Iris pigment epithelial cell (primary cell): ENCODE measurements at places on chromosomes 3 and 15.

- DNase-seq = peak; percentile 93
Measured at GRCh38 chr3:177824190-177824786, 627.0 kb upstream of the TBL1XR1 start.

- DNase-seq = peak; percentile 34
Measured at GRCh38 chr3:61381745-61382392, 130.6 kb upstream of the FHIT start.

- peak; percentile 21 for DNase-seq
Measured at GRCh38 chr3:45980819-45981218, 14.8 kb downstream of the FYCO1 start.

- DNase-seq = no peak
Measured at GRCh38 chr3:142450189-142450588, 2.4 kb upstream of the XRN1 start.

DNA sequence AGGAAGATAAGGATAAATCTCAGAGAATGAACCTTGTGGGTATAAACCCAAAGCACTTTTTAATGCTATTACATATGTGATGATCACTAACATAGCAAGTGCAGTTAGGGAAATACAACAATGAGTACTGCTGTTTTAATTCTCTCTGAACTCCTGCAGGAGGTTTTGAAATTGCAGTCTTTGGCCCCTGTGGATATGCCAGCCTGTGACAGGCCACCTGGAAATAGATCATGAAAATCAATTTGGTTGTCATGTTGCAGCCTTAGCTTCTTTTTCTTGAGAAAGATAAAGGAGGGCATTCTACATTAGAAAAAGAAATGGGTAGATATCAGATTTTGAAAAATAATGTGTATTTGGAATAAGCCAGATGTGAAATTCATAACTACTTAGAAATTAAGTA is 103.6 kb downstream of the RSRC1 start:
- DNase-seq = no peak

DNA sequence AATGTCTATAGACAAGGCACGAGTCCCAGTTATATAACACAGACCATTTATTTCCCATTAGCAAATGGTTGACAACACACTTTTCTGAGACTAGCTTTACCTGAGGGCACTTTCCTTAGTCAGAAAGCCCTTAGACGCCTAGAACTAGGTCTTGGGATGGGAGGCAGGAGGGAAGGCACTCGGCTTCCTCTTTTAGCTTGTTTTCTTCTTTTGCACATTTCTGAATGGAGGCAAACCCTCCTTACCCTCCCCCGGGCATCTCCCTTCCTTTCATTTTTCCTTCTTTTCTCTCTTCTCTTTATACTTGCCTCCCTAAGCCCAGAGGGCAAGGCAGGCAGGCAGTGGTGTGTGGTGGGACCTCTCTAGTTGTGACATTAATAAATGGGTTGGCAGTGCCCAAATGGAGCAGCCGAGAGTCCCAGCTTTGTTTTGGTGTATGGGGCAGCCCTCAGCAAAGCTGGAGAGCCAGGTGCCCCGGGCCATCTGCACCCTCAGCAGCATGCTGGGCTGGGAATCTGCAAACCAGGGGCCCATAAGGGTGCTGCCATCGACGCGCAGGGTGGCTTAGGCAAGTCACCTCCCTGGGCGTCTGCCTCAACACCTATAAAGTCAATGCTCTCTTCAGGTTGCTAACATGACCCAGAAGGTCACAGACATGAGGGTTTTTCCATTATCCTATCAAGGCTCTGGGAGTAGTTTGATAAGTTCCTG is 21.1 kb upstream of the BCL2L10 start:
- no peak for DNase-seq

- DNase-seq = no peak
Measured at GRCh38 chr15:70077188-70078147, 20.2 kb downstream of the TLE3 start.

- peak; percentile 35 for DNase-seq
Measured at GRCh38 chr3:17360991-17361390, 381.4 kb downstream of the TBC1D5 start.

GRCh38 chr3:159080256-159080655 is 278.4 kb downstream of the MFSD1 start:
- no peak for DNase-seq

DNA sequence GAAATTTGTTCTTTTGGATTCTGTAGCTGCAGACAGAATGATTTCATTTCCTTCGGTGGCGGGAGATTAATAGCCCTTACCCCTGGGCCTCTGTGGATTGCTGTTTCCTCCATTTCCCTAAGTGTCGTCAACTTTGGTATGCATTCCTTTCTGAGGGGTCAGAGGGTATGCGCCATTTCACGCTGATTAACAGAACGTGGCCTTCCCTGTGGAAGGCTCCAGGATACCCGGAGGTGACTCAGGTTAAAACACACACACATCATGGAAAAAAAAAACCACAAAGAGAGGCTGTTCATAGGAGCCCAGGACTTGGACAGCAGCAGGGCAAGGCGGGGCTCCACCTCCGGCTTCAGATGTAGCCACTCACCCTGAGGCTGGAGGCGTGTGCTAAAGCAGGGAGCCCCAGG is 51.9 kb downstream of the EPHB1 start:
- DNase-seq = peak; percentile 39

GRCh38 chr3:56784448-56785001 is 17.2 kb downstream of the ARHGEF3 start:
- DNase-seq = no peak

DNA sequence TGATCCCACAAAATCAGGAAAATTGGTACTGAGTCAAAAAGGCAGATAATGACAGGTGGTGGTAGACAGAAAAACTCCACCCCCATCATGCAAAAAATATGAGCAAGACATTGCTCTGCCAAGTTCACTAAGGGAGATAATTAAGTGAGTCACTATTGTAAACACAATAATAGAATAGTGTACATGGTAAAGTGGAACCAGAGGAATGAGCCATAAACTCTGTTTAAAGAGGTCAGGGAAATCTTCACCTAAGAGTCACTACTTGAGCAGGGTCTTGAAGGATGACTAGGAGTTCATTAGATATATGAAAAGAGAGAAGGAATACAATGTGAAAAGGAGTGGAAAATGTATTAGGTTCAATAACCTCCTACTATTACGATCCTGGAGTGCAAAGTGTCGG is 213.4 kb upstream of the PEX5L start:
- DNase-seq = peak; percentile 7

- no peak for DNase-seq
Measured at GRCh38 chr15:36977659-36978058, 122.7 kb downstream of the MEIS2 start.

DNA sequence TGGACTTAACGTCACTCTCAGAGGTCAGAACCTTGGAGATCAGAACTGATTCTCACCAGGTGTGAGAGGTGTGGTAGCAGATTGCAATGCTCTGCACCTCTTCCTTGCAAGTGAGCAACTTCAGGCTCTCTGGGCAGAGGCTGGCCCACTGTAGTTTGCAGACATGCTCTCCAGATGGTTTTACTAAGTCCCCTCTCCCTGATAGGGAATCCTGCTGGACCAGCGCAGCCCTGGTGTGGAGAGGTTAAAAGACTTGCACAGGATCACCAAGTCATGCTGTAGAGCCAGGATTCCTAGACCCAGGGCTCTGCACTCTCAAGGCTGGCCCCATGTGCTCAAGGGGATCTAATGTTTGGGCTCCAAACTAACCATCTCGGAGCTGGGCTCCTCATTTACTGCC is 62.2 kb downstream of the RPL39L start:
- DNase-seq = no peak

DNA sequence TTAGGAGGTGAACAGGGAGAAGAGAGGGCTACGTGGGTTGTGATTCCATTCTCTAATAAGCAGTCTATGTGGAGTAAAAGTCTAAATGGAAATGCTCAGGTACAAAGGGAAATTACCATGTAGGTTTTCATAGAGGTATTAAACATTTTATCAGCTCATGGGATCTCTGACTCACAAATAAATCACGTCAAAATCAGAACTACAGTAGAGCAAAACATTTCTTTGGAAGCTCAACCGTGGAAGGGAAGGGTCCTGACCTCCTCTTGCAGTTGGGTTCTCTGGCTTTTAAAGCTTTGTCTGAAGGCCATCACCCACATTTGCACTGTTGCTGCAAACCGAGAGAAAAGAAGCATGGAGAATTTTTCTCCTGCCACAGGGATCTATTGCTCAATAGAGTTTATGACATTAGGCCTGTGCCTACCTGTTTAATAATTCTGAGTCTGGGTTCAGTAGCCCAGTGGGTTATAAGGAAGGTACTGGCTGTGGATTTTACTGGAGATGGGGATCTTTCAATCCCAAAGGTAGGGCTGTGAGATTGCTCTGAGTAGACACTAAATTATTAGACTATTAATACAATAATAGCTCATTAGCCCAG is 24.2 kb upstream of the PGPEP1L start:
- no peak for DNase-seq

- no peak for DNase-seq
Measured at GRCh38 chr3:39754549-39754948, 54.9 kb upstream of the MYRIP start.

- DNase-seq = no peak
Measured at GRCh38 chr3:120568202-120568531, 28.0 kb upstream of the NDUFB4 start.

DNA sequence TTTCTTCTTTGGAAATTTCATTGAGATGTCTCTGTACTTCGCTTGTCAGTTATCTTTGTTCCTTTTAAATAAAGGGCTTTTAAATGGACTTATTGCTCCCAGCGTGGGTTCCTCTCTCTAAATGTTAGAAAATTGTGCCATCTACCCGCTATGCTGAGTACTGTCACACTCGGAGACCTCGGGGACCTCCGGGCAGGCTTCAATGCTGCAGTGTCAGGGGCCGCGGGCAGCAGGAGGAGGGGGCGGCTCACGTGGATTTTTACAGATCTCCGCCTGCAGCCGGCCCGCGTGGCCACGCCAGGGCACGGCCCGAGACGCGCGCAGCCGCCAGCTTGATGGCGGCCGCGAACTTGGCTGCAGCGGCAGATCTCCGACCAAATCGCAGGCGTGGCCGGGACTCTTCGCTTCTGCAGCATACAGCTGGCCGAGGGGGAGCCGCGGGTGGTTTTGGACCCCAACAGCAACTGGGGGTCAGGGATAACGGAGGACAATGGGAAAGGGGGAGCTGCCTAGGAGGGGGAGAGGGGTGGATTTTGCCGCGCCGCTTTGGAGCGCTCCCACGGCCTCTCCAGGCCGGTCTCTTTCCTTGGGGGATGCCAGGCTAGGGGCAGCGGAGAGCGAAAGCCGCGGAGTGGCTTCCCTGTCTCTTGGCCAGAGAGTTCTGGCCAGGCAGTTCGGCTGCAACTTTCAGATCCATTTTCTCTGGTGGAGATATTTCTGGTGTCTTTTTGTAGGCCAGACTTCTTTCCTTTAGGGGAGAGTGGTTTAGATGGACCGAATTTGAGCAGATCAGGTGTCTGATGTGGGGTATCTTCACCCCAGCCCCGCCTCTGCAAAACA is 15.3 kb downstream of the NR2F2 start:
- peak; percentile 82 for DNase-seq

GRCh38 chr3:126339466-126339865 is 17.7 kb downstream of the KLF15 start:
- no peak for DNase-seq

DNA sequence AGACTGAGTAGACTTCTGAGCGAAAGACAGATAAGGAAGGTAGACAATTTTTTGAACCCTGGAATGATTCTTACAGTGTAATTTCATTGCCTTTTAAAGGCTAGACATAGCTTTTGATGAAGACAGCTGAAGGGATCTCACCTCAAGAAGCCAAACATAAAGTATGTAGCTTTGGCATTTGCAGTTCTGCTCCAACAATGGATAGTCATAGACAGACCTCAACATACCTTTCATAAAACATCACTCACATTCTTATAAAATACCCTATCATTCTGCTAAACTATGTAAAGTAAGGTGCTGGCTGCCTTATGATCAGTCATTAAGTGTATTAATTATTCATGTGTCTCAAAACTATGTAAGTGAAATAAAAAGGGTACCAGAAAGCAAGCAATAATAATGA is 70.0 kb downstream of the UBE3A start:
- peak; percentile 48 for DNase-seq

DNA sequence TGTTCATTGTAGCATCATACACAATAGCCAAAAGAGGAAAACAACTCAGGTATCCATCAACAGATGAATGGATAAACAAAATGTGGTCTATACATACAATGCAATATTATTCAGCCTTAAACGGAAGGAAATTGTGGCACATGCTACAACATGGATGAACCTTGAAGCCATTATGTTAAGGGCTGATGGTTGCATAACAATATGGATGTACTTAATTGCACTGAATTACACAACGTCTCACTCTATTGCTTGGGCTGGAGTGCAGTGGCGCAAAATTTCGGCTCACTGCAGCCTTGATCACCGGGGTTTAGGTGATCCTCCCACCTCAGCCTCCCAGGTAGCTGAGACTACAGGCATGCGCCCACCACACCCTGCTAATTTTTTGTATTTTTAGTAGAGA is 7.0 kb upstream of the TMEM62 start:
- no peak for DNase-seq

DNA sequence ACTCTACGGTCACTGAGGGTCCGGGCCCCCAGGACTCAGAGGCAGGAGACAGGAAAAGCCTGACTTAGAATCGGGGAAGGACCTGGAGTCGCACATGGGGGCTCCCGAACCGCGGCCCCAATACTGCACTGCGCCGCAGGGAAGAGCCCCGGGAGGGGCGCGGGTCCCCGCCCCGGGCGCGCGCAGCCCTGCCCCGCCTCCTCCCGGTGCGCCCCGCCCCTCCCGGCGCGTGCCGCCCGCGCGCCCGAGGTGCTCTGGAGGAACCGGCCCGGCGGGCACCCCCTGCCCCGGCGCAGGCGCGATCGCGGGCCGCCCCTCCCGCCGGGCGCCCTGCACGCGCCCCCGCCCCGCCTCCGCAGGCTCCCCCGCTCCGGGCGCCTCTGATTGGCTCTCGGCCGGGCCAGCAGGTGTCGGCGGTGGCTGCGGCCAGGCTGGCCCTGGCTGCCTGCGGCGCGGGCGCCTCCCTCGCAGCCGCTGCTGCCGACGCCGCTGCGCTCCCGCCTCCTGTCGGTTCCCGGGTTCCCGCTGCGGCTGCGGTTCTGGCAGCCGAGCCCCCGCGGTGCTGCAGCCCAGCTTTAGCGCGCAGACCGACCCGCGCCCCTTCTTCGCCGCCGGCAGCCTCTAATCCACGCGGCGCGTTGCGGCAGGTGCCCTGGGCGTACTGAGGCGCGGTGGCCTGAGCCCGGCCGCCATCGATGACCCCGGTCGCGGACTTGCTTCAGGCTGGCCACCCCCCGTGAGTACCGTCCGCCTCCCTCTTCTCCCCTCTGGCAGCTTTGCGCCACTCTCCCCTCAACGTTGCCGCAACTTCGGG is at the start of gene MYRIP:
Gene MYRIP, plus strand, starts transcription at position 429 of the 814 bp plus-strand sequence. CDS start 91,208 bp downstream, outside the sequence.
- DNase-seq = peak; percentile 5

- no peak for DNase-seq
Measured at GRCh38 chr3:138937690-138938055, 9.3 kb downstream of the FOXL2 start.

DNA sequence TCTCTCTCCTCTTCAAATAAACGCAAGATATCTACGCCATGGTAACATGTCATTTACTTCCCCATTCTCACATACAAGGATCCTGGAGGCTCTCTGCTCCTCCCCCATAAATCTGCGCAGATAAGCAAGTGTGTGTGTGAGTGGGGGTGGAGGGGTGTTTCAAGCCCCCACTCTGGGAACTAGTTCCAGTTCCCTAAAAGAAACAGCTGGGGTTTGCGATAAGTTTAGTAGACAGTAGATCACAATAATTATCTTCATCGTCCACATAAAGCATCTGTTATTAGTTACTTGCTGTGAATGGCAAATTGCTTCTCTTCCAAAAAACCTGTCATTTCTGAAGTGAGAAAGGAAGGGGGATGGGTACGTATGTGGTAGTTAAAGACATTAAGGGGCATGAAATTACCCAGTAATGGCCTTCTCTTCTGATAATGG is 79.8 kb downstream of the RBPMS2 start:
- DNase-seq = no peak

- DNase-seq = peak; percentile 2
Measured at GRCh38 chr3:98188545-98188944, 22.0 kb downstream of the OR5H15 start.
